ENCODE measurements at places on chromosomes 1 and 21.

GRCh38 chr1:185561629-185562028 is 172.6 kb upstream of the HMCN1 start:
- no peak for DNase-seq

DNA sequence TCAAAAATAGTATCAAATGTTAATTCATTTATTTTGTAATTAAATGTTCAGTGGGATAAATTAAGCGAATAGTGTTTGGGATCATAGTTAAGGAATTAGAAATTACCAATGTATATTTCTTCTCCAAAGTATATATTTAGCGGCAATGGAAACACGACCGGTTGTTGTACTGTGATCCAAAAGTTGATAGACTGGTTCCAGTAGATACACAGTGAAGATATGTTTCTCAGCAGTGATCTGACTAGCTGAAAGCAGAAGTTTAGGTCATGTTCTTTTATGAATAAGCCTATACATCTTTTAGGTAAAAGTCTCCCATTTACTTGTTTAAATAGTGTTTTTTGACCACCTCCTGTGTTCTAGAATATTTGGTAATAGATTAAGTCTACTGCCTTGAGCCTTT is 8.8 kb downstream of the USP16 start:
- DNase-seq, result no peak

- DNase-seq, result no peak
Observed at GRCh38 chr1:36349839-36350238, 26.4 kb upstream of the EVA1B start.

- DNase-seq, result no peak
Observed at GRCh38 chr21:37278199-37278598, 11.1 kb upstream of the VPS26C start.

DNA sequence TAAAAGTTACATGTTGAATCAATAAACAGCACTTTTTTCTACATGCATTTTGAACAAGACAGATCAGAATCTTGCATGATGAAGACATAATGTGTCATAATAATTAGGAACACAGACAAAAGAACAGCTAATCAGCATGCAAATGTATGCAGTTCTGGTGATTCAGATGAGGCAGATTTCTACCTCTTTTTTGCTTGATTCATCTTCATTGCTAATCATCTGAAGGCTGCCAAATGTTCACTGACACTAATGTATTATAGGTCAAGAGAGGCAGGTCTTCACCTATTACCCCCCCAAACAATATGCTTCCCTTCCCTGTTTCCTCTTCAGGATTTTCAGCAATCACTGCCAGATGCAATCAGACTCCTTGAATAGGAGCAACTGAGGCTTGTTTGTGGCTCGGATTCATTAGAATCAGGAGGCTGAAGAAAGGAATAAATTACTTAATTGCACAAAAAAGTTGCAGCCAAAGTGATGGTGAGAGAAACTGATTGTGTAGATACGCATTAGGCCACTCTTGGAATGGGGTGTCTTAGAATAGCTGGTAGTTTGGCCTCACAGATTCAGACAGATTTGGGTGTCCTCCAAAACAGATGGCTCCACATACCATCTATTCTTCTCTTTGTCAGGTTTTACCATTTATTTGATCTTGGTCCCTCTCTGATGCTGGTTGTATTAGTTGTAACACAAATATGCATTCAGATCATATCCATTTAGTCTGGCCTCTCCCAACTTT is 275.4 kb downstream of the RPS6KC1 start:
- DNase-seq, result no peak

GRCh38 chr1:107389410-107390396 is 248.9 kb downstream of the NTNG1 start:
- DNase-seq, result no peak

DNA sequence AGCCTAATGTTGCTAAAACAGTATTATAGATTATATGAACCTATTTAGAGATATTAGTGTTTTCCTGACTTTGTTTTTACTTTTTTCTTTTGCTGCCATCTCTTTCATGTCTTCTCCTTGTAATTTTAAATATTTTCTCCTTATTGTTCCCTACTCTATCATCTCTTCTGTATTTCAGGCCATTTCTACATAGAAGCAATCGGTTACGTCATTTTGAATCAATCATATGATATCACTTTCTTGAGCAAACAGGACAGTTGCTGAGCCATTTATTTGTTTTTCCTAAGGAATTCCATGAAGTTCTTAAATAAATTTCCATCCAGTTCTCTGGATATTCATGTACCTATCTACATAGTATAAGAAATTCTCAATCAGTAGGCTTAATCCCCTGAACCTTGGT is 287.2 kb downstream of the NUF2 start:
- DNase-seq, result no peak

DNA sequence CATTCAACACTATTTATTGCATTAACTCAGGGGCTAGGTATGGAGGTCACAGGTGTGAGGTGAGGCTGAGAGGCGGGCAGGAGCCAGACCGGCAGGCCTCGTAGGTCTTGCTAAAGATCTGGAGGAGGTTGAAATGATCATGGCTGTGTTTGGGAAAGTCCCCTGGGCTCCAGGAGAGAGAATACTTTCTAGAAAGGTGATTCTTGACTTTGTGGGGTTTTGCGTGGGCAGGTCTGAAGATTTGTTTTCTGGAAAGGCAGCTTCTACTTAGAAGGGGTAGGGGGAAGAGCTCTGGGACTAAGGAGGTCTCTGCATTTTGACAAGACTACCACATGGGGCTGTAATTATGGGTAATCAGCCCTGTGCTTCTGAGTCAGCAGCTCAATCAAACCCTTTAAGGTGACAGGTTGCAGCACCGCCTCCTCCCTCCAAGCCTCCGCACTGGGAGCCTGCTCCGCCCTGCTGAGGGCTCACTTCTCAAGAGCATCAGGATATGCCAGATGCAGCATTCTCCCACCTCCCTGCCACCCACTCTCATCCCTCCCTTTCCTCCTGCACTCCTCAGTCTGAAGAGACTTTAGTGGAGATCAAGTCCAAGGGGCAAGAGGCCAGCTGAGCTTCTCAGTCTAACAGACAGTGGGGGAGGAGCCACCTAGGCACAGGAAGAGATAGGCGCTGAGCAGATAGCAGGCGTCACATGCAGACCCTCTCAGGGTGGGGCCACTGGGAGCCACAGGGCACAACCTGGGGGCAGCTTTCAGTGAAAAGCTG is 30.5 kb downstream of the SLC30A1 start:
- DNase-seq, result no peak

GRCh38 chr1:3310718-3311400 is 143.6 kb upstream of the ARHGEF16 start:
- no peak for DNase-seq

DNA sequence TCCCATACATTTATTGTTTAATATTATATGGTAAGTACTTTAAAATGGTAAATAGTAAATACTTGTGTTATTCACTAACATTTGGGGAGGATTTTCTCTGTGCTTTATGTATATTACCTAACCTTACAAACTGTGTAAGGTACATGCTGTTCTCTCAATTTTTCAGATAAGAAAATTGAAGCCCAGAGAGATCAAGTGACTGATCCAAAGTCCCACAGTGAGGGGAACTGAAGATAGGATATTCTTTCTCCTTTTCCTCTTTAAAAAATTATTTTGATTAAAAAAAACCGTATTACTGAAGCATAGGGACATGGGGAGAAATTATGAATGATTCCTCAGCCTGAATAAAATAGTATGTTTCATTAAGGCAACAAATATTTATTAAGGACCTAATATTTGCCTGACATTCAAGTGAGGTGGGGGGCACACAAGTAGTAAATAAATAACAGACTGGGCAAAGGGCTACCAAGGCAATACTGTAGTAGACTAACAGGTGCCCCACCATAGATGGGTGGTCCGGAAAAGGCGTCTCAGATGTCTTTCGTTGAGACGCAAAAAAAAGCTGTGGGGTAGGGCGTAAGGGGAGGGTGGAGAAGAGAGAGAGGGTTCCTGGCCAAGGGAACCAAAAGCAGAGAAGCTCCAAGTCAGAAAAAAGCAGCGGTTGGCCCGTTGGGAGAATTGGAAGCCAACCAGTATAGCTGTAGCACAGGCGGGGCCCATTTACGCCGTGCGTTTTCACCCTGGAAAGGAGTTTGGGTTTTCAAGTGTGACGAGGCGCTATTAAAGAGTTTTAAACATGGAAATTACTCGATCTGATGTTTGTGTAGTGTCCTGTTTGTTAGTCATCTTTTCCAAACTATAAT is 944 bp upstream of the AGO3 start:
- DNase-seq, result peak; percentile 33

GRCh38 chr1:110604586-110605148 is 1.5 kb downstream of the KCNA2 start:
- no peak for DNase-seq

- DNase-seq, result no peak
Observed at GRCh38 chr1:207848234-207848633, 62.7 kb downstream of the CD34 start.

GRCh38 chr1:91846007-91846638 is 39.8 kb downstream of the TGFBR3 start:
- DNase-seq, result no peak

DNA sequence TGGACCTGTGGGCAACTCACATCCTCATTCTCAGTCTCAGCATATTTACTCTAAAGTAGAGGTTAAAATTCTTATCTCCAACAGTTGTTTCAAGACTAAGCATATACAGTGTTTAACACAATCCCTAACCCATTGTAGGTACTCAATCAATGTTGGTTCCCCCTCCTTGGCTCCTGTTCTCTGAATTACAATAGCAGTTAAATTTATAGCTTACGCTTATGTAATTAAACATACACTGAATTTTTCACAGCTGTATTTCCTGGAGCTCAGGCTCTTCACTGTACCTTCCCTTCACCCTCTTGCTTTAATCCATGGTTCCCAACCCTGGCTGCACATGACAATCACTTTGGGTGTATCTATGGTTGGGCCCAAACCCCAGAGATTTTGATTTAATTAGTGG is 89.4 kb downstream of the LPAR3 start:
- no peak for DNase-seq

DNA sequence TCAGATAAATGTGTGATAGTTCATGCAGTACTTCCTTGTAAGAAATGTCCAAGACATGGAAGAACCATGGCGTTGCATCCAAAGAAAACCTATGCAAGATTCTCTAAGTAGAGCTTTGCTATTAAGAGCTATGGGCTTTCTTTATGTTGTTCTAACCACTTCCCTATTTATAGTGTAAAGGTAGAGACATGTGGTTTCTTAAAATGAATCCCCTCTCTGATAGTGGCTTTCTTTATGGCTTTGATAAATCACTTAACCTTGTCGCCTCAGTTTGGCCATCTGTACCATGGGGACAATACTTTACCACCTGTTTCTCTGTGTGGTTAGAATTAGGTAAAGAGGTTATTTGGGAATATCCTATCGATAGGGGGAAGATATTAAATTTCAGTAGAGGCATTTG is 305.5 kb downstream of the NFIA start:
- no peak for DNase-seq

DNA sequence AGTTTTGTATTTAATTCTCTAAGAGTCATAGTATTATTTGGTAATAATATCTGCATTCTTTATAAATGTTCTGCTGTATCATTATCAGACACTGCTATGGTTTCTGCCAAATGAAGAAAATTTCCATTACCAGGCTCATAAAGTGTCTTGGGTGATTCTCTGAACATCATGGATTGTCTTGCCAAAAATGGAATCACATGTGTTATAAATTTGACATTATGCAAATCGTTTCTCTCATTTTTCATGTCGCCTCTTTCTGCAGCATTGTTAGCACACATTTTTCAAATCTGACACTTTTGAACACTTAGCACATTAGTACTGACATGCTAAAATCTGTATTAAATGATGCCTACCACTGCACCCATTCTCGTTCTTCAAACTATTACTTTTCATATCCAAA is 74.2 kb upstream of the NEK7 start:
- no peak for DNase-seq

DNA sequence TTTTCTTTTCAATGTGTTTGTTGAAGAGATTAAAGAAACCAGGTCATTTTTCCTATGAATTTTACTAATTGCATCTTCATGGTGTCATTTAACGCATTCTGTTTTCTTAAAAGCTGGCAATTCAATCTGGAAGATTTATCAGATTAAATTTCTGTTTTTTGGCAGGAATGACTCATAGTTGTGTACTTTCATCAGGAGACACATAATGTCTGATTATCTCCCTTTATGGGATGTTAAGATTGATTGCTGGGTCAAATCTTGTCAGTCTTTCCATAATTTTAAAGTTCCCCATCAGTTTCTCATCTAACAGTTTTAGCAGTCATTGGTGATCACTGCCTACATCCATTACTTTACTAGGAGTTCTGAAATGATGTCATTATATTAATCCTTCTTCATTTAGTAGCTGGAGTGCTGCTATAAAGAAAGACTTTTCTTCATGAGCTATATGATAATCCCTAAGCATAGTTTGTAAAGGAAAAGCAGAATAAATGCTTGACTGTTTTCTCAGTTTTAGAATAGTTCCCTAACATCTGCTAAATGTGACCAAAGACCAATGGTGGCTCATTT is 72.8 kb upstream of the MAP10 start:
- DNase-seq, result no peak

DNA sequence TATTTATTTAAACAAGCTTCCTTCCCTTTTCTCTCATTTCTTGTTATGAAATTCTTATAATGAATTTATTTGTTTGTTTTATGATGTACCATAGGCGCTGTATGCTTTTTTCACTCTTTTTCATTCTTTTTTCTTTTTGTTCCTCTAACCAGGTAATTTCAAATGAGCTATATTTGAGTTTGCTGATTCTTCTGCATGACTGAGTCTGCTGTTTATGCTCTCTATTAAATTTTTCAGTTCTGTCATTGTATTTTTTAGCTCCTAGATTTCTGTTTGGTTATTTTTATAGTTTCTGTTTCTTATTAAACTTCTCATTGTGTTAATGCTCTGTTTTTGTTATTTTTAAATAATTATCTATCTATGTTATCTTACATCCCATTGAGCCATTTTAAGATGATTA is 232.4 kb downstream of the LHX8 start:
- no peak for DNase-seq

DNA sequence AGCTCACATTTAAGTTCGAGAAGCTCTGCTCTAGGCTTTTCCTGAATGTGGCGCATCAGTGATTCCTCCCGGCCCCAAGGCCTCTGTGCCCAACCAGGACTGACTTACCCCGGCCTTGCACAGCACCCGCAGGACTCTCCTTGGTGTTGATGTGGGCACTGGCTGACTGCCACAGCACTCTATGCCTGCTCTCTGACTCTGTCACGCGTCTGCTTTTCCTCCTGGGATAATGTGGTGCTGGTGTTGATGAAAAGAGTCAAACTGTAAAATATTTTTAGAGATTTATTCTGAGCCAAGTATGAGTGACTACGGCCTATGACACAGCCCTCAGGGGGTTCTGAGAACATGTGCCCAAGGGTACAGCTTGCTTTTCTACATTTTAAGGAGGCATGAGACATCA is 15.5 kb upstream of the SLC2A5 start:
- DNase-seq, result no peak

- DNase-seq, result no peak
Observed at GRCh38 chr1:225814381-225814780, 4.5 kb downstream of the EPHX1 start.

DNA sequence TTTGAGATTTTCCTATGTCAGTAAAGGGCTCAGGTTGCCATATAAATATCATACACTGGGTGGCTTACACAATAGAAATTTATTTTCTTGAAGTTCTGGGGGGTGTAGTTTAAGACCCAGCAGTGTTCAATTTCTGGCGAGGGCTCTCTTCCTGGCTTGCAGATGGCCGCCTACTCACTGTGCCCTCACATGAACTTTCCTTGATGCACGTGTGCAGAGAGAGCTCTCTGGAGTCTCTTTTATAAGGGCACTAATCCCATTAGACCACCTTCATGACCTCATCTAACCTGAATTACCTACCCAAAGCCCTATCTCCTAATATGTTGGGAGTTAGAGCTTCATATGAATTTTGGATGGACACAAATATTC is 21.1 kb downstream of the TMEM51 start:
- DNase-seq, result no peak
